Stimulated activated CD8-positive, alpha-beta memory T cell treated with anti-CD3 and anti-CD28 coated beads, Interleukin-15, amount 100 ng/mL, for 24 hours (primary cell): ENCODE measurements at places on chromosomes 7 and 10.

DNA sequence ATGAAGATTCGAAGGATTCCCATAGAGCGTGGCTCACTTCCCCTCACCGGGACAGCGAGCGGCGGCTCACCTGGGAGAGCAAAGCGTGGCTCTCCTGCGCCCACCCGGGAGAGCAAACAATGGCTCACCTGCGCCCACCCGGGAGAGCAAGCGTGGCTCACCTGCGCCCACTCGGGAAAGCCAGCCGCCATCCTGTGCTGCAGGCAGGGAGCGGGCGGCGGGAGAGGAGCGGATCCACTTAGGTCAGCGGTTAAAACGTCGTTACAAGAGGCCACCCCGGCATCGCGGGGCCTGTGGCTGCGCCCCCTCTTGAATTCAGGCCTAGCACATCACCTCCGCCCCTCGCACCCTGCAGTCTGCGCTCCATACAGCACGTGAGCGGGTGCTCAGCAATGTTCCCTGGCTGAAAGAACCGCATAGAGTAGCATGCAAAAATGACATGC is 461 bp upstream of the FIGNL1 start:
- no peak for DNase-seq

- DNase-seq = no peak
Observed at GRCh38 chr10:73723516-73723915, 20.7 kb upstream of the SEC24C start.

GRCh38 chr10:76229341-76229740 is 797.9 kb downstream of the LRMDA start:
- no peak for DNase-seq

DNA sequence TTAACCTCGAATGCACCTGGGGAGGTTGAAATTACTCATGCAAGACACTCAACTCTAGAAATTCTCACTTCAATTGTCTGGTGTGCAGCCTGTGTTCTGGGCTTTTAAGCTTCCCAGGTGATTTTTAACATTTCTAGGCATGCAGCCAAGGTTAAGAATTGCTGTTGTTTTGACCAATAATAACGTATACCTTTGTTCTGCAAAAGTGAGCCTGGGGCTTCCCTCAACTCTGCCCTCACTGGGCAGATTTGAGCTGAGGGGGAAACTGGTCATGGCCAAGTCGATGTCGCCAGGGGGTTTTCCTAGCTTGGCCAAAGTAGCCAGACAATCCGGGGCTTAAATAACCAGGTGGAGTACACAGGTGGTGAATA is 568 bp downstream of the PRSS2 start:
- no peak for DNase-seq

GRCh38 chr10:30985512-30985911 is 46.2 kb downstream of the ZNF438 start:
- DNase-seq = no peak

DNA sequence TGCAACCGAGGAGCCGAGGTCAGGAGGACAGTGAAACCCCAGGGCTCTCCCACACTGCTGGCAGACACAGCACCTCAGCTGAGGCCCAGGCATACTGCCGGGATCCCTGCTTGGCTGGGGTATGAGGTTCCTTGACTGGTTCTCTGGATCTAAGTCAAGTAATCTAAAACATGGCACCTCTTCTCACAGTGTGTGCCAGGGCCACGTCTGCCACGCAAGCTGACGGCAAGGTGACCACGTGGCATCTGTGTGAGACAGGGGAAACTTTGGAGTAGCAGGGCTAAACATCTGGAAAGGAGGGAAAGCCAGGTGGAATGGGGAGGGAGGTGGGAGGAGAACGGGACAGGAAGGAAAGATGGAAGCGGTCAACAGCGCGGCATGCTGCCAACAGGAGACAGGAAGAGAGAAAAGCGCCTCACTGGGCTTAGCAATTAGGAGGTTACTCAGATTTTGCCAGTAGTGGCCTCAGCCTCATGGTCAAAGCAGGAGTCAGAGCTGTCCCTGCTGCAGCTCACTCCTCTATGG is 103.7 kb downstream of the CXCL12 start:
- DNase-seq = no peak

DNA sequence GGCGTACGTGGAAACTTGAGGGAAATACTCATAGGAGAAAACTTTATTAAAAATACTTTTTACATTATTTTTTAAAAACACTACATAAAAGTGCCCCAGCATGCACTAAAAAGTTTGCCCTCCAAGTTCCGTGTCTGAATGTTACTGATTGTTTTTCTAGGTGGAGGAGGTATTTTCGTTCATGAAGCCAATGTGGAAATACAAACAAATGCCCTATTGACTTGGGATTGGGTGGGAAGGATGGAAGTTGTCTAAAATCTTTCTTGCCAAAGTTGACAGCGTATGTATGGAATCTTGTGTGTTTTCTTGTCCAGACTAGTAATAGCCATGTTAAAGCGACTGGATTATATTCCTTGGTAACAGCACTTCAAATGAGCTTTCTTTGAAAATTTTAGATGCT is 1.2 kb downstream of the PROSER2 start:
- DNase-seq = no peak

GRCh38 chr7:16323313-16323712 is 98.0 kb downstream of the CRPPA start:
- DNase-seq = no peak

DNA sequence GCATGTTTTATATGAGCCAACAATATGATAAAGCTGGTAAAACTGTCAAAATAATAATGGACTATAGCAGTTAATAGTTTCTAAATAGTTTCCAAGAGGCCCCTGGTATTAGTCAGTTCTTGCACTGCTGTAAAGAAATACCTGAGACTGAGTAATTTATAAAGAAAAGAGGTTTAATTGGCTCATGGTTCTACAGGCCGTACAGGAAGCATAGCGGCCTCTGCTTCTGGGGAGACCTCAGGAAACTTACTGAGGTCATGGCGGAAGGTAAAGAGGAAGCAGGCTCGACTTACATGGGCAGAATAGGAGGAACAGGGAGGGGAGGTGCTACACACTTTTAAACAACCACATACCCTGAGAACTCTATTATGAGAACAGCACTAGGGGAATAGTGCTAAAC is 104.6 kb downstream of the PPP1R9A start:
- DNase-seq = no peak

DNA sequence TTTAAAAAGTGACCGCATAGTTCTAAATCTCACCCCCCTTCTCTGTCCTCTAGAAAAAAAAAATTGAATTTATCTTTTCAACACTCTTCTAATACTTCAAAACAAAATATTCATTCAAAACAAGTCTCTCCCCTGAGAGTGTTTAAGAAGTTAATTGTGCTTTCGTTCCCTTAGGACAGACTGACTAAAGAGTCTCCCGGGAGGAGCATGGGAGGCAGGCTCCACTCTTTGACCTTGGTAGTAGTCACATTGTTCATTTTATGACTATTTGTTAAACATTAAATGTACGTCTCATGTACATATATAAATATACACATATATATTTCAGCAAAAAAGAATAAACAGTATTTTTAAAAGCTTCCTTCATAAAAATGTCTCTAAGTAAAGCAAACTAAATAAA is 35.3 kb upstream of the SPOCK2 start:
- no peak for DNase-seq

DNA sequence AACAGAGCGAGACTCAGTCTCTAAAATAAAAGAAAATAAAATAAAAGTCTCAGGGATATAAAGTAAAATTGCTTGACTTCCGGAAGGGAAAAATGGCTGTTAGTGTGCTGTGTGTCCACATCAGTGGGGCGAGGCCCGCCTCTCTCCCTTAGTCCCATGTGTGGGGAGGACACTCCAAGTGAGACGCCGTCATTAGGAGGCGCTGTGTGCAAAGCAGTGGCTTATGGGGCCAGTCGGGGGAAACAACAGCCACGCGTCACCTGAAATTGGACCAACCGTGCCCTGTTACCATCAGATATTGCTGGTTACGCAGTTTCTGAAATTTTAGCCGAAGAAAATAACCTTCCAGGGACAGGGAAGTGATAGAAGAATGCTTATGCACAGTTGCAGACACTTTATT is 15.8 kb downstream of the SFXN4 start:
- no peak for DNase-seq

DNA sequence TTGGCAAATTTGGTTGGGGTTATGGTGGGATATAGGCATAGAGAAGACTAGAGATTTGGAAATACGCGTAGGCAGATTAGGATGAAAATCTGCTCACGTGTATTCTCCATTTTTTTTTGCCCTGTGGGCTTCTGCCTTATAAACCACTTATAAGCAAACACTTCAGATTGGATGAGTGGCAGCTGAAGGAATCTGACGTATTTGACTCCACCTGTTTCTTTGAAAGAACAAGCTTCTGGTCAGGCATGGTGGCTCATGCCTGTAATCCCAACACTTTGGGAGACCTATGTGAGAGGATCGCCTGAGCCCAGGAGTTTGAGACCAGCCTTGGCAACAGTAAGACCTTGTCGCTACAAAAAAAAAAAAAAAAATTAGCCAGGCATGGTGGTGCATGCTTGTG is 5.1 kb downstream of the STK31 start:
- no peak for DNase-seq

DNA sequence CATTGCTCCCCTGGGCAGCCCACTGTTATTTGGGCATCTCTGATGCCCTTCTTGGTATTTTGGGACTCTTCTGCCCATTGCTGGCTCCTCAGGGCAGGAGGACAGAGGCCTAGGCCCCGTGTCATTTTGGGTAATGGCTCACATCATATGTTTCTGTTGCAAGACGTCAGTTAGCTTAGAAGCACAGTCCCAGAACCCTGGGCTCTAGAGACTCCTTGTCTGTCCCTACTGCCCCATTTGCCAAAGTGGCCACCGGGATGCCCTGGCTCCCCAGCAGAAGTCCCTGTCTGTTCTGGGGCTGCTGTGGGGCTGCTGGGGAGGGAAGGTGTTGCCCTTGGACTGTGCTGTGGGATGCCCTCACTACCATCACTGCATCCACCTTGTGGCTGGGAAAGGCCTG is 48.8 kb downstream of the ADCYAP1R1 start:
- no peak for DNase-seq

DNA sequence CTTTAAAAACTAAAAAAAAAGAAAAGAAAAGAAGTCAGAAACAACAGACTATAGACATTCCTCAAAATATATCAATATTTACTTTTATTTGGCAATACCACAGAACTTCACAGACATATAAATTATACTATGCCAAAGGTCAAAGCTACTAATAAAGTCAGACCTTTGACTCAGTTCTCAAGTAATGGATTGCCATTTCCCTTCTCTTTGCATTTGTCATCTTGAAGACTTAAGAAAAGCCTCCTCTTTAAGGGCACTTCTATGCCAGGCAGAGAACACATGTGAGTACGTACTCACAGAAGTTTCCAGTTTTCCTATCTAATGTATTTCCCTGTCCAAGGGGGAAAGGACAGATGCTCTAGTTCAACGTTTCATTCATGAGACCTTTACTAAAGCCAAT is 37.6 kb downstream of the TNPO3 start:
- DNase-seq = no peak

GRCh38 chr7:108235451-108236061 is 105.4 kb upstream of the LAMB4 start:
- no peak for DNase-seq

DNA sequence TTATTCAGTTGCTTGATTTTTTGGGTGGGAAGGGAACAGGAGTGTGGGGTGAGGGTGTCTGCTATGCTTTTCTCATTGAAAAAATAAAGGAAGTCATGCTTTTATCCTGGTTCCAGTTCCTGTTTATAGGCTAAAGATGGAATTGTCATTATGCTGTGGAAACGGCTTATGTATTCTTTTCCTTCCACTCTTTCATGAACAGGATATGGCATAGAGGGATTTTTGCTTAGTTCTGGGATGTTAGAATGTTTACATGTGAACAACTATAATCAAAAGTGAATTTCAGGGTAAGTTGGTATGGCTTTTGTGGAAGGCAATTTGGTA is 35.9 kb upstream of the PTPN12 start:
- DNase-seq = no peak

- no peak for DNase-seq
Observed at GRCh38 chr7:20411372-20411771, 80.7 kb downstream of the ITGB8 start.

GRCh38 chr7:117993377-117994003 is 120.2 kb upstream of the CTTNBP2 start:
- DNase-seq = no peak

DNA sequence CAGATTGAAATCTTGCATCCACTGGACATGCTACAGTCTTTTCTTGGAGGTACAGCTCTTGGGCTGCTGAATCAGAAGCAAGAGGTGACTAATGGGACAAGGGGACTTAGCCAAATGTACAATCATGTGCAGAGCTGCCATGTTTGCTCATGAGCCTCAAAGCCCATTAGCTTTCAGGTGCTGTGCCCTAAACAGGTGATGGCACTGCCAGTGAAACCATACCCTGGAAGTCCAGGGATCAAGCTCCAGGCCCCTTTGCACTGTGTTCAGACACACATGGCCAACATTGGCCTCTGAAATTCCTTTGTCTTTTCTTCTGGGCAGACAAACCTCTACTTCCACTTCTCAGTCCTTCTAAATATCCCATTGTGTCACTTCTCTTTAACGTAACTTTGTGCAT is 328.2 kb downstream of the GRID1 start:
- DNase-seq = no peak

- DNase-seq = peak; percentile 3
Observed at GRCh38 chr10:86756511-86757112, at the start of gene BMPR1A. Gene BMPR1A (plus strand): TSS chr10:86756619. CDS start chr10:86876019, 119,400 bp downstream.

DNA sequence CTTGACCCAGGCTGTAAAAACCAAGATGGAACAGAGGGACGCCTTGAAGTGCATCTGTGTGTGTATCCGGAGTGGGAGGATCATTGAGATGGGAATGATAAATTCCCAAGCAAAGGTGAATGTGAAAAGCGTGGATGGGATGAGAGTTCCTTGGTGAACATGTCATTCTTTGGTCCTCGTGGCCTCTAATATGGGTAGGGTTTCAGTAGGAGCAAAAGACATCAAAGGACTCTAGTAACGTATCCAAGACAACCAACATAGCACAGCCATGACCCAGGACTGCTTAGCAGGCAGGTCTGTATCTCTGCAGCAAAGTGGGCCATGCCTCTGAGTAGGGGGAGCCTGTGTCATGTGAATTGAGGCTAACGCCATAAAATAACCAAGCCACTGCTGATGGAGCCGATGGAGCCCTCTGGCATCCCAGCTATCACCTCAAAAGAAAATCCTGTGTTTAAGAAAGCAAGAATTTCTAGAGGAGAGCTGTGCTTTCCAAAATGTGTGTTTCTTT is 98.6 kb downstream of the CCDC3 start:
- no peak for DNase-seq

DNA sequence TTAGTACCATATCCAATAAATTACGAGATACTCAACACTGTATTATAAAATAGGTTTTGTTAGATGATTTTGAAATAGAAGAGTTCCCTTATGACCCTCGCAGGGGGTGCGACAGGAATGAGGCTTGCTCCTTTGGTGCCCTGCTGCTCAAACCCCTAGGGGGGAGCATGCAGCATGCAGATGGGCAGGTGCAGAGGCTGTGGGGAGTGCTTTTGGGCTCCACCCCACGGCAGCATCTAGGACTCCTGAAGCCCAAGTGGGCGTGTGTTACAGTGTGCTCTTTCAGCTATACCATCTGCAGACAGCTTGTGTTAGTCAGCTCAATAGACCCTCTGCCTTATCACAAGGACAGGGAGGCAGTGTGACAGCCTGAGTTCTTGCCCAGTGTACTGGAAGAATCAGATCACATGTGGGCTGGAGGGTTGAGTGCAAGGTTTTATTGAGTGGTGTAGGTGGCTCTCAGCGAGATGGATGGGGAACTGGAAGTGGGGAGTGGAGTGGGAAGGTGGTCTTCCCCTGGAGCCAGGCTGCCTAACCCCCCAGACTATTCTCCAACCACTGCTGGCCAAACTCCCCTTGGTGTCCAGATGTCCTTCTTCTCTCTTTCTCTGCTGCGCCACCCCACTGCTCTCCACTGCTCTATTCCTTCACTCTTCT is 3.1 kb upstream of the MRC1 start:
- DNase-seq = no peak
